ENCODE measurements at places on chromosomes 5 and 9.

- no peak for DNase-seq
Observed at GRCh38 chr9:85142968-85143367, 473.4 kb downstream of the NTRK2 start.

DNA sequence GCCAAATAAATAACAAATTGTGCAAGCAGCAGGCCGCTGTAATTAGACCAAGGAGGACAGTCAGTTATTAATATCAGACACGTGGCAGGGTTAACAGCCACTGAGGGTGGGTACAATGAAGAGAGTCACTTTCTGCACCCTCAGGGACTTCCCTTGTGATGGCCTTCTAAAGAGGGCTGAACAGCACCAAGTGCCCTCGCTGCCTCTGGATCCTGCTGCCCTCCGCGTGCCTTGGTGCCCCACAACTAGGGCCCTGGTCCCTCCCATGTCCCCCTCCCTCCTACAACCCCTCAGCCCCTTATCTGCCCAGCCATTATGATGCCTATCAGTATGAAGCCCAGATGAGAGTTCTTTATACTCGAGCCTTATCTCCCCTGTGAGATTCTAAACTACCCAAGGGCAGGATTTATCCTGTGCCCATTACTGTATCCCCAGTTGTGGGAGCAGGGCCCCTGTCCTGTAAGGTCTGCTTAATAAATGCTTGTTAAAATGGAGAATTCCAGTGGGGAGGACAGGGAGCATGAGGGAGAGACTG, 37.3 kb downstream of the PCDH1 start:
- no peak for DNase-seq

GRCh38 chr5:43367909-43368669, 44.1 kb downstream of the CCL28 start:
- no peak for DNase-seq

GRCh38 chr9:133855802-133856521, 117.8 kb upstream of the SARDH start:
- DNase-seq, result no peak

DNA sequence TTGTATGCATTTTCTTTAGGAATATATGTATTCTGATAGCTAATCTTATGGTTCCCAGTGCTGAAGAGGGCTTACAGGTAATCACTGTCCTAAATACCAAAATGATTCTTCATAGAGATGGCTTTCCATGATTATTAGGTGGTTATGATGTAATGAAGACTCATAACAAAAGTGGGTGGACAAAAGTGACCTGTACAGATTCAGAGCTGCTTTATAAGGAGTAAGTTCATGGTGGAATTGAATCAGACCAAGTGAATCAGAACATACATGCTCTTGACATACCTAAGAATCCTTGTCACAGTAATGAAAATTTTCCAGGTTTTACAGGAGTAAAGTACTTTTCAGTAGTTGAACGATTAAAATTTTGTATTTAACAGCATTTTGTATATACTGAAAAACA, 105.6 kb downstream of the NIPBL start:
- no peak for DNase-seq

DNA sequence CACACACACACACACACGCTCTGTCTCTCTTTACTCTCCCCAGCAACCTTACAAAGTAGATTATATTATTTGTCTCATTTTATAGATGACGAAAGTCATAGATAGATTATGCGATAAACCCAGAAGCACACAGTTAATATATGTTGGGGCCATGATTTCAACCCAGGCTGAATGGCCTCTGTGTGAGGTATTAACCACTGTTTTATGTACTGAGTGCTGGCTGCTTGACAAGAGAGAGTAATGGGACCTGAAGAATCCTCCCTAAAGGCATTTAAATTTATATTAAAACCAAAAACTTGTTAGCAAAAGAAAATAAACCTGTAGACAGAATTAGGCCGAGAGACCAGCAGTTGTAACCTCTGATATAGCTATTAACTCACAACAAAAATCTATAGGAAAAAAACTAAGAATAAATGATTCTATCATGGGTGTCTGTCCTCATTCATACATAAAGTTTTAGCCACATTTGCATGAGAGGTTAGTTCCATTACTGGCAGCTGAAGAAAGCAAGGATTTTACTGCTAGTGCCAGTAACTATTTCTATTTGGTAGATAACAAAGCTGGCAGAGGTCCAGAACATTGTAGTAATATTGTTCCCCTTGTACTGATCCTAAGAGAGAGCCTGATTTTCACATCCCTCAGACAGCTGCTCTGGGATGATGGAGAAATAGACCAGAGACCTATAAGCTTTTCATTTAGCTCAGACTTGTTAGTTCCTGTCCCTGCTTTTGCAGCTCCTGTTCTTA, 250.9 kb downstream of the ADGRV1 start:
- DNase-seq, result no peak

- no peak for DNase-seq
Observed at GRCh38 chr9:75953218-75953617, 62.7 kb downstream of the PCSK5 start.

GRCh38 chr5:138844125-138844461, 31.0 kb downstream of the LRRTM2 start:
- no peak for DNase-seq

DNA sequence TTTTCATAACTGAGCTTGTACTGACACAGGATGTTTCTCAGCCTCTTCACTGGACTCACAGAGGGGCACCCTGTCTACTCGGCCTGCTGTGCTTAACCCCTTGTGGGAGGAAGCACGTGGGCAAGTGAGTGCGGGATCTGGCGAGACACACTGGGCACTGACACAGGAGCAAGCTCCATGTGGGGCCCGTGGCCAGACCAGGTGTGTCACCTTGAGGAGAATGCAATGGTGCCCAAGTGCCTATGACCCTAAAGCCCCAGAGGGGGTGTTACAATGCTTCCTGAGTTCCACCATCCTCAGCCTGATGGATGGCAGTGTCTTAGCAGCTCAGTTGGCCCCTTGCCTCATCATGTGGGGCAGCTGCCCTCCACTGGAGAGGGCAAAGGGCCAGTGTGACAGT, 128.9 kb downstream of the ALDH1A1 start:
- DNase-seq, result no peak

DNA sequence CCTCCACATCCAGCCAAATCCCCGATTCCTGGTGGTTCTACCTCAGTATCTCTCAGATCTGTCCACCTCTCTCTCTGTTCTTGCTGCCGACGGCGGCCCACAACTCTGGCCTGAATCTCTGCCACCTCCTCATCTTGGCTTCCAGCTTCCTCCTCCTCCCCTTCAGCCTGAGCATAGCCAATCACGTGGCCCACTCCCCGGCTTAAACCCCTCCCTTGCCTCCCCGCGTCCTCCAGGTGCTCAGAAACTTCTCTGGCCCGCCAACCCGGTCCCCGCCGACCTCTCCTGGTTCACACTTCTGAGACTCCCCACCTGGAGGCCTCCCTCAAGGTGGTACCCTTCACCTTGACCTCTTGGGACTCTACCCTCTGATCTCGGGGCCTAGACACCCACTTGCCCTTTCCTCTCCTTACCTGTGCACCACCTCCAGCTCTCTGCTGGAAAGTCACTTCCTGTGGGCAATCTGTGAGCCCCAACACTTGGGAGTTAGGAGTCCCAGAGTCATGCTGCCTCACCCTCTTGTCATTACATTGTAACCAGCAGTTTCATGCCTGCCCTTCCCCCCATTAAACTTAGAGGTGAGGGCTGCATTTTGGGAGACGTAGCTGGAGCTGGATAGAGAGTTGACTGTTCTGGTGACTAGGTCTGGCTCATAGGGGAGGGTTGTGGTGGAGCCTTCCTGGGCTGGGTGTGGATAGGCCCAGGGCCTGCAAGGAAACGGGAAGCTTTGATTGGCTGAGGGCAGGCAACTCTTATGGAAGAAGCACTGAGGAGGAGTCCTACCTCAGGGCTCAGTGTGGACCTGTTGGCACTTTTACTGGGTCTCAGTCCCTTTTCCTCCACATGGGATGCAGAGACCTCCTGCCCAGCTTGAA, 4.5 kb upstream of the SET start:
- peak; percentile 81 for DNase-seq

DNA sequence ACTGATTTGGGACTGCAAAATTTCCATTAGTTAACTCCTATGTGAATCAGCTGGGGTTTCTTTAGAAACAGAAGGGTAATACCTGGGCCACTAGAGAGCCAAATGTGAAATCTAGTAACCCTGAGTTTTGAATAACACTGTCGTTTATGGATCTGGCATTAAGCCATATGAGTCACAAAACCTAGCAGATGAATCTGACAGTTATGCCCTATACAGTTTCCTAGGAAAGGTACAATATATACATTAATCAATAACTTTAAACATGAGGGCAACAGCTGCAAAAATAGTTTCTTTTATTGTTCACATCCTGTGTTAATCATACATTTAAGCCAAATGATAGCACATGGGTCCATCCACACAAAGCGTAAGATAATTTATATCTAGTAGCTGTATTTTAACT, 56.9 kb downstream of the PAM start:
- no peak for DNase-seq

- no peak for DNase-seq
Observed at GRCh38 chr5:154483654-154484392, 5.8 kb upstream of the HAND1 start.

GRCh38 chr9:80952363-80952922, 736.9 kb downstream of the TLE1 start:
- no peak for DNase-seq

- no peak for DNase-seq
Observed at GRCh38 chr9:83475741-83476140, 62.5 kb downstream of the FRMD3 start.

DNA sequence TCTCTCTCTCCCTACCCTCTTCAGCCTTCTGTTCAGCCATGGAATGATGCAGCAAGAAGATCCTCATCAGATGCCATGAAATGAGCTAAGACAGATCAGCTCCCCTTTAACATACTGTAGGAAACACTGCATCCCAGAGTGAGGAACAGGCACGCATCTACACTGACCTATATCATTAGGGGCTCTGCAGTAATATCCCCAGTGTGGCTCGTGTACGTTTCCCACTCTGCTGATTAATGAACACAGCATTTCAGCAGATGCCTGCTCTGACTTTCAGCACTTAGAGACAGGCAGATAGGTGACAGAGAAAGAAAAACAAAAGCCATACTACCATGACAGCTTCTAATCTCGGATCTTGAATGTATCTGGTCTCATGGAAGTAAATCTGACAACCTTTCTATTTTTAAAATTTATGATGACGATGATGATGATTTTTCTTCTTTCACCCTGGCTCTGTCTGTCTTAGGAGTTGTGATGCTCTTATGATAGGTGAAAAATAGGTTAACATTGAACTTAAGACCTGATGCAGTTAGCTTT, 750.3 kb downstream of the CDH12 start:
- no peak for DNase-seq

GRCh38 chr9:124062172-124062571, 50.6 kb downstream of the LHX2 start:
- DNase-seq, result no peak

- no peak for DNase-seq
Observed at GRCh38 chr5:55492449-55492848, 42.3 kb downstream of the PLPP1 start.

GRCh38 chr9:38026840-38027527, 42.0 kb downstream of the SHB start:
- no peak for DNase-seq

- DNase-seq, result no peak
Observed at GRCh38 chr9:27431543-27432147, 92.4 kb upstream of the IFNK start.

DNA sequence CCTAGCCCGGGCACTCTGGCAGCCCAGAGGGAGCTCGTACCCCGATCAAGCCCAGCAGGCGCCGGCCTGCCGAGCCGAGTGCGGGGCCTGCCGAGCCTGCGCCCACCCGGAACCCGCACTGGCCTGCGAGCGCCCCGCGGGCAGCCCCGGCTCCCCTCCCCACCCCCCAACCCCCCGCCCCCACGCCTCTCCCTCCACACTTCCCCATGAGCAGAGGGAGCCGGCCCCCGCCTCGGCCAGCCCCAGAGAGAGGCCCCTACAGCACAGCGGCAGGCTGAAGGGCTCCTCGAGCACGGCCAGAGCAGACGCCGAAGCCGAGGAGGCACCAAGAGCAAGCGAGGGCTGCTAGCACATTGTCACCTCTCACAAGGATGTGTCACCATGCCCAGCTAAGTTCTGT, 36.2 kb upstream of the CCDC180 start:
- no peak for DNase-seq

GRCh38 chr5:39080168-39080567, 6.0 kb upstream of the RICTOR start:
- DNase-seq, result no peak

GRCh38 chr5:53542926-53543325, 17.5 kb upstream of the NDUFS4 start:
- DNase-seq, result no peak

GRCh38 chr9:124410321-124410913, 4.8 kb downstream of the PSMB7 start:
- DNase-seq, result no peak

DNA sequence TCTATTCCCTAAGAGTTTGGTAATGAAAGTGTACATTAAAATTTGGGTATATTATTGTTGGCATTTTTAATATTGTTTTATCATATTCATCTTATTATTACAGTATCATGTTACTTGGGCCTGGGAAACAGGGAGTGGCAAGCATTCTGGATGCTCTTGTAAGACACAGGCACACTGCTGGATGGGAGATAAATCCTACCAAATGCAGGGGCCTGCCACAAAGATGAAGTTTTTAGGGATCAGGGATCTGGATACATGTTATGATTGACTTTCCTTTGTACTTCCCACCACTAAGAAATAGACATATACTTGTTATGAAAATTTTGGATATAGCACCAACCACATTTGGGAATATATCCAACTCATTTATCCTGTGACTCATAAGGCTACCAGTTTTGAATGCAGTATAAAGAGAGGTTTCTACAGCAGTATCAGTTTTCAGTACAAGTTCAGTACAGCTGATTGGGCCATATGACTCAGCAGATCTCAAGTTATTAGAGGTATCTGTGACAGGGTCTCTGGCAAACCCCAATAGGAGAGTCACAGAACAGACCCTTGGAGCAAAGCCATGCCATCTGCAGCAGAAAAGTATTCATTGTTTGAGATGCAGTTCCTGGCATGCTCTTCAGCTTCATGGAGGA, 360.1 kb downstream of the DMAC1 start:
- no peak for DNase-seq

DNA sequence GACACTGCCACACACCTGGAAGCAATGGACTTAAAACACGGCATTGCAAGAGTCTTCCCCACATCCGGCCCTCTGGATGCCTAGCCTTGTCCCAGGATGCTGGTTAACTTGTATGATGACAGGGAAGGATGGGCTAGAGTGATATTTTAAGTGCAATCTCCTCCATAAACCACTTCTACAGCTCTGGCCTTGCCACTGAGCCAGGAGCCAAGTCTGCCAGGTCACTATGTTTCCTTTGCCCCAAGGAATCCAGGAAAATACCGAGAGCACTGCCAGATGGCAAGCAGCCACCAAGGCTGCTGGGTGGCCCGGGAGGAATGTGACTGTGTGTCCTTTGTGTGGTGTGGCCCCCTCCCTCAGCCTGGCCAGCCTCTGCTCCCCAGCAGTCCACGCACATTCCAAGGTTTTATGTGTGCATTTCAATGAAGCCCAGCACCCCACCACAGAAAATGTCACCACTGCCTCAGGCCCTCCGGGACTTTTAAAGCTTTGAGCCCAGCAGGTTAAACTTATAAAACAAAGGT, 106.0 kb downstream of the FRMD3 start:
- DNase-seq, result no peak

- DNase-seq, result peak; percentile 39
Observed at GRCh38 chr9:121698627-121699570, 47.5 kb downstream of the DAB2IP start.

GRCh38 chr5:167592114-167592513, 699.3 kb upstream of the WWC1 start:
- no peak for DNase-seq

GRCh38 chr5:84260140-84260539, 124.5 kb downstream of the EDIL3 start:
- no peak for DNase-seq
